ENCODE measurements at places on chromosomes 11 and 22.

- no peak for DNase-seq
Observed at GRCh38 chr11:78332174-78332866, 85.3 kb downstream of the GAB2 start.

DNA sequence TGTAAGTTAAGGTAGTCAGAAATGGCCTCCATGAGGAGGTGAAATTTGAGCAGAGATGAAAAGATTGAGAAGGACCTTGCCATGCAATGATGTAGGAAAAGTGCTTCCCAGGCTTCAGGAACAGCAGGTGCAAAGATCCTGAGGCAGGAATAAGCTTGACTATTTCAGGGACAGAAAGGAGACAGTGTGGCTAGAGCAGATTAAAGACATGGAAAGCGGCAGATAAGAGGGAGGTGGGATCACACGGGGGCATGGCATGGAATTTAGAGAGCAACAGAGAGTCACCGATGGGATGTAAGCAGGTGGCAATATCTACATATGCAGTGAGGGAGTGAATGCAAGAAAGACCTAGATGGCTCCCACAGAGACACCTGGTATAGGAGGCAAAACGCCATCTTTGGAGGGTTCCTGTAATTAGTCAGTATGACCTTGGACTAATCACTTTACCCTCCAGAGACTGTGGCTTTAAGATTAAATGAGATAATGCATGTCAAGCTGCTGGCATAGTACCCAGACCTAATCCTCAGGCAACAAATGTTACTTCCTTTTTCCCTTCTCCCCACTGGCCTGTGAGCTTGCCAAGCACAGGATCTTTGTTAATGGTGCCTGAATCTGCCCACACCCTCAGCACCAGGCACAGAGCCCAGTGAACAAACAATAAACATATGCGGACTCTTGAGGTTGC lies 24.6 kb upstream of the ACER3 start:
- DNase-seq = peak; percentile 94

- no peak for DNase-seq
Observed at GRCh38 chr11:47932544-47932943, 47.8 kb upstream of the PTPRJ start.

DNA sequence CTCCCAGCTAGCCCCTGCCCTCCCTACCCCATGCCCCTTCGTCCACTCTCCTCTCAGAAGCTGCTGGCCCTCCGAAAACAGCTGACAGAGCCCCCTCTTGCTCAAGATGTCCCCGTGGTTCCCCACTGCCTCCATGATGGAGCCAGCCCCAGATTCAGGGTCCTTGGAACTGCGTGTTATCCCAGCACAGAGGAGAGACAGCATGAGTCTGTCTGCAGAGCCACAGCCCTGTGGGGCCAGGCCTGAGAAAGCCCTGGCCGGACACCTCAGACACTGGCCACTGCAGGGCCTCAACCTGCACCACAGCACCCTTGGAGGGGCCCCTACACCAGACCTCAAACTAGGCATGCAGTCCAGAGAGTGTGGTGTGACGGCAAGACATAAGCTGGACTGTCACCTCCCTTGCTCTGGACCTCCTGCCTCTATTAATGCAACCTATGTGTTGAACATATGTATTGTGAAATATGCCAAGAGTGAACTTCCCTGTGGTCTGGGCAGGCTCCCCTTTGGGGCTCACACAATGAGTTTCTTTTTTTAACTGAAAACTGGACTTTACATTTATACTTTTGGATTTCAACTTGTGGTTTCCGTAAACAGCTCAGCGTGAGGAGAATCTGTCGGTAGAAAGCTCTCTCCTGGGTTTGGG lies 9.6 kb downstream of the PNPLA5 start:
- no peak for DNase-seq

GRCh38 chr11:6251120-6251733 lies 8.4 kb upstream of the CCKBR start:
- DNase-seq = peak; percentile 78

GRCh38 chr11:2259466-2259830 lies 10.9 kb downstream of the ASCL2 start:
- no peak for DNase-seq

All from PC-3 (cell line).